Activated CD8-positive, alpha-beta memory T cell treated with anti-CD3 and anti-CD28 coated beads for 24 hours (primary cell): ENCODE measurements at places on chromosomes 2 and 18.

- no peak for DNase-seq
Observed at GRCh38 chr2:192499476-192499875, 304.7 kb upstream of the TMEFF2 start.

DNA sequence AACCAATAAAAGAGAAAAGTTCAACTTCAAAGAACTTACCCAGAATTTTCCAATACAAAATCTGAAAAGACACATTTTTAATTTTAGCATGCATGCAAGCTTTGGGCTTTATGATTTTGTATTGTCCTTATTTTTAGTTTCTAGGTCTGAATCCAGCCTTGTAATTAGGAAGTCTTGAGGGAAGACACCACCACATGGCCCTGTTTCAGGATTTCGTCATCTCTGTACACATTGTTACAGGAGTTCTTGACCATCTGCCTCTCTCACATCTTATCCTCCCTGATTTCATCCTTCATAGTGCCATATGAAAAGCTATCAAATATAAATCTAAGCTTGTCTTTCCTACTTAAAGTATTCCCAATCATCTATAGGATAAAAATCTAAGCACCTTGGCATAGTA is 176.1 kb downstream of the TXNL1 start:
- DNase-seq = no peak

GRCh38 chr2:142467321-142467720 is 336.5 kb upstream of the LRP1B start:
- DNase-seq = no peak

DNA sequence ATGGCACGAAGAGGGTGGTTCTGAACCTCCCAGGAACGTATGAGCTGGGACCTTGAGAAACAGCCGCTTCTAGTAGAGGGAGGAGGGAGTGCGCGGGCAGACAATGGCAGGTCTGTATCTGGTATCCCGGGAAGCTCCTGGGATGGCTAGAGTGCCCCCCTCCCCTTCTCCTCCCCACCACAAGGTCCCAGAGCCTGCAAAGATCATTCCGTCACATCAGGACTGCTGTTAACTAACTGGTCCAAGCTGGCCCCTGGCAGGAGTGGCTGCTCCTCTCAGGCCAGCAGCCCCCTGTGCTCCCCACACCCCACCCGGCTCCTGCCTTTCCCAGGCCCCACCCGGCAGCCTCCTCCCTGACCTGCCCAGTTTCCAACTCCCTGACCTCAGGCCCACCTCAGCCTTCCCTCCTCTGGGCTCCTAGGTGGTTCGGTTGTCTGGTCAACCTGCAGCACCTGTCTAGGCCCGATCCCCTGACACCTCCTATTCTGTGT is 75.0 kb downstream of the TPO start:
- DNase-seq = peak; percentile 47

DNA sequence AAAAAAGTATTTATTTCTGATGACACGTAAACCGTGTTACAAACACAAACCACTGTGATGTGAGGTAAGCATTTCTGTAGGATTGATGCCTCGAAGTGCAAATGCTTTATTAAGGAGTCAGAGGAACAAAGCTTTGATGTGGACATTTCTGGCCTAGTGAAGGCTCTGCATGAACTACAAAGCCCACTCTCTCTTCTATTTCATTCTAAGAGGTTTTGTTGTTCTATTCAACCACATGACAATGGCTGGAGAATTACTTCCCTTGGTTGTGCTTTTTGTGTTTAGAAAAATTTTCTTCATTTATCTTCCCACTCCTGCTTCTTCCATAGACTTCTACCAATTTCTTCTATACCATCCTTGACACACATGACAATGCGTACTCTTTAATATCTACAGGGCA is 125.7 kb upstream of the CCDC195 start:
- no peak for DNase-seq

DNA sequence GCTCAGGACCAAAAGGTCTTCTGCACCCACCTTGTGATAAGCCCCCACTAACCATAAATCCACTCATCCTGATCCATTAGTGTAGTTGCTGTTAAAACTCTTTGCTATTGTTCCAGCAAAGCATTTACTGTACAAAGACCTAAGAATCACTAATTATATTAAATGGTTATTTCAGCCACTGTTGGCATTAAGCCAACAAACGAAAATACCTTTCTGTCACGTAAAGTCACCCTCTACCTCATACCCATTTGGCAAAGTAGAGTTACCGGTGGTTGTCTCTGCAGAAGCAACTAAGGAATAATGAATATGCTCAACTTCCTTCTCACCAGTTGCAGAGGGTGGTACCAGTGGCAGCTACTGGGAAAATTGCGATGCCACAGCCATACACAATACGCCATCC is 224.5 kb downstream of the SP3 start:
- no peak for DNase-seq

DNA sequence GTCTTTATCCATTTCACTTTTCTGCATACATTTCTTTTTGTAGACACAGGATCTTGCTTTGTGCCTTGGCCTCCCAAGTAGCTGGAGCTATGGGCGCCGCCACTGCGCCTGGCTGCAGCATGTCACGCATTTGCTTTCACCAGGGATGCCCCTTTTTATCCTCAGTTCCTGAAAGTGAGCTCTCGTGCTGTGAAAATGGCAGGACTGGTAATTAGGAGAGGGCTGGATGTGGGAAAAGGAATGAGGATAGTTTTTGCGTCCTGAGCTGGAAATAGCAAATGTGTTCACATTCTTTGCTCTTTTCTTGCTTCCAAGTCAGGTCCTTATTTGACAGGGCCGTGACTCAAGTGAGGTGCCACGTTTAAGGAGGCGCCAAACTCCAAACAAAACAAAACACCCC is 104.6 kb downstream of the LDLRAD4 start:
- DNase-seq = no peak

DNA sequence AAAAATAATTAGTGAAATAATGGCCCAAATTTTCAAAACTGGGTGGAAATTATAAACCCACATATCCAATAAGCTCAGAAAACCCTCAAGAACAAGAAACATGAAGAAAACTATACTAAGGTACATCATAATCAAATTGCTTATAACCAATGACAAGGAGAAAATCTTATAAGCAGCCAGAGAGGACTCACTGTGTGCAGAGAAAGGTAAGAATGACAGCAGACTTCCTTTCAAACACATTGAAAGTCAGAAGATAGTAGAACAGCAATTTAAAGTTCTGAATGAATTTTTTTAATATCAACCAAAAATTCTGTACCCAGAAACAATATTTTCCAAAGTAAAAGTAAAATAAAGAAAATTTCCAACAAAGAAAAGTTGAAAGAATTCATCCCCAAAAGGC is 197.7 kb upstream of the RAB12 start:
- no peak for DNase-seq

- peak; percentile 45 for DNase-seq
Observed at GRCh38 chr2:85830645-85831044, 58.1 kb downstream of the ST3GAL5 start.

DNA sequence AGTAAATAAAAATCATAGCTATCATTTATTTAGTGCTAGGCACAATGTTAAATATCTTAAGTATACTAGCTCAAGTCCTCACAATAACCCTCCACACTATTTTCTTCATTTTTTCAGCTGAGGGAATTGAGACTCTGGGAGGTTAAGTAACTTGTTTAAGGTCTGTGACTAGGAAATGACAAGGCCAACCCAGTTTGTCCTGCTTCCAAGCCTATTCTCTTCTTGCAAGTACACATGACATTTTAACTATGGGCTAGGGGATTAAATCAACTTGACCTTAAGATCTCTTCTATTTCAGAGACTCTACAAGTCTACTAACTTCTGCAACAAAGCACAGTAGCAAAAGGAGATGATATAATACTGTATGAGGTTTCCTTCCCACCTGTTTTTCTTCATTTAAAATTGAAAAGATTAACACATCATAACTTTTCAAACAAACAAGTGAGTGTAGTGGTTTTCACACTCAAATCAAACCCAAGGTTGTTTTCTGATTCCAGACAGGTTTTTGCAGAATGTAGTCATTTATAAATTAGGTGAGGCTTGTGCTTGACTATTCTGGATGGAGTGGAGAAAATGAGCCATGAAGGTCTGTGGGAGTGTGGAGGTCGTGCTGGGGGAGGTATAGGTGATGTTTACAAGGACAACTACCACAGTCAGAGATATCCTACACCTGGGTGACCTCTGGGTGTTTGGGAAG is 57.0 kb downstream of the CD28 start:
- DNase-seq = no peak

- no peak for DNase-seq
Observed at GRCh38 chr2:125850541-125850940, 805.4 kb upstream of the GYPC start.

GRCh38 chr2:88331239-88331638 is 121.3 kb downstream of the FOXI3 start:
- no peak for DNase-seq

- no peak for DNase-seq
Observed at GRCh38 chr2:201006704-201007103, 43.2 kb upstream of the ORC2 start.

DNA sequence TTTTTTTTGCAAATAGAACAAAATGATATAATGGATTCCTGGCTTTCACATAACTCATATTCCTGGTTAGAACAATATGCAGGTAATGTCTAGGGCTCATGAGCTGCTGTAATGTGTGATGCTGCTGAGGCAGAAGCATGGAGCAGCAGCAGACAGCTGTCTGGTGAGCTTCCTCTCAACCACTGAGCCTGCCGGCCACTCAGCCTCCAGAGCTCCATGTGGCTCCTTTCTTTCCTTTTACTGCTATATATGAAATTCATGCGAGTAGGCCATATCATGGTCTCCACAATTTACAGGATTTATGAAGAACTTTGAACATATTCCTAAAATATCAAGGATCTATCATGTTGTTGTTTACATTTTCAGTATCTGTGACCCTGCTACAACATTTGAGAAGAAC is 120.9 kb downstream of the MEP1B start:
- DNase-seq = no peak

- DNase-seq = no peak
Observed at GRCh38 chr2:147051814-147052213, 793.0 kb upstream of the ACVR2A start.

DNA sequence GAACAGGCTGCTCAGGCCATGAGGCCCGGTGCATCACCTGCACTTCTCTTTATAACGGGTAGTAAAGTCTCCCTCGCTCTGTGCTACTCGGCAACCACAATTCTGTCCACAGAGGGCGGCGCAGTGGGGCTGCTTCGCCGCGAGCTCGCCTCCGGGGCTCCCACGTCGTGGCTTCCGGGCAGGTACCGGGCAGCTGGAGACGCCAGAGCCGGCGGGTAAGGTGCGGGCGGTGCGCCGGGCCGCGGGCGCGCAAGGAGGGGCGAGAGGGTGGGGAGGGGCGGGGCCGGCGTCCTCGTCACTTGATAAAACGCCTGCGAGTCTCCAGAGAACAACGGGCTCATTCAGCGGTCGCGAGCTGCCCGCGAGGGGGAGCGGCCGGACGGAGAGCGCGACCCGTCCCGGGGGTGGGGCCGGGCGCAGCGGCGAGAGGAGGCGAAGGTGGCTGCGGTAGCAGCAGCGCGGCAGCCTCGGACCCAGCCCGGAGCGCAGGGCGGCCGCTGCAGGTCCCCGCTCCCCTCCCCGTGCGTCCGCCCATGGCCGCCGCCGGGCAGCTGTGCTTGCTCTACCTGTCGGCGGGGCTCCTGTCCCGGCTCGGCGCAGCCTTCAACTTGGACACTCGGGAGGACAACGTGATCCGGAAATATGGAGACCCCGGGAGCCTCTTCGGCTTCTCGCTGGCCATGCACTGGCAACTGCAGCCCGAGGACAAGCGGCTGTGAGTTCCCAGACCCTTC is at the start of gene ITGA6:
ITGA6 (plus strand) TSS at position 331 of the 734 bp plus-strand sequence.
- DNase-seq = peak; percentile 89

GRCh38 chr18:23971666-23972230 is 42.8 kb upstream of the TTC39C start:
- no peak for DNase-seq

GRCh38 chr2:239230318-239231052 is 170.3 kb downstream of the HDAC4 start:
- peak; percentile 59 for DNase-seq

GRCh38 chr2:224931956-224932355 is 110.3 kb downstream of the DOCK10 start:
- no peak for DNase-seq

- DNase-seq = no peak
Observed at GRCh38 chr18:76894566-76895346, 72.4 kb downstream of the ZNF236 start.

- no peak for DNase-seq
Observed at GRCh38 chr2:136013136-136013685, 27.8 kb upstream of the DARS1 start.

DNA sequence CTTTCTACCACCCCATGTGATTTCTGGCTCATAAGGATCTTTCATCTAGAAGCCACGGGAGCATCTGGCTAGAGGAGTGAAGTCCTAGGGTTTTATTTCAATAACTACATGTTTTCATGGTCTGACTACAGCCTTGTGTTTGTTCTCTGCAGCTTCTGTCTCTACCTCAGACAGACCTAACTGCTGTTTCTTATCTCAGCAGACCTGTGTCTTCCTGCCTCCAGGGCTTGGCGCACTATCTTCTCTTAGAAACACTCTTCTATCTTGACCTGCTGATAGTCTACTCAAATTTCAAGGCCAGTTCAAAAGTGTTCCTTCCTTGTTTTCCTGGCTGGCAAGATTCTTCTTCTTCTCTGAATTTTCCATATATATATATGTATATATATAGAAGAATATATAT is 11.0 kb upstream of the TRIB2 start:
- no peak for DNase-seq

GRCh38 chr2:32683520-32684086 is 55.8 kb downstream of the TTC27 start:
- no peak for DNase-seq

DNA sequence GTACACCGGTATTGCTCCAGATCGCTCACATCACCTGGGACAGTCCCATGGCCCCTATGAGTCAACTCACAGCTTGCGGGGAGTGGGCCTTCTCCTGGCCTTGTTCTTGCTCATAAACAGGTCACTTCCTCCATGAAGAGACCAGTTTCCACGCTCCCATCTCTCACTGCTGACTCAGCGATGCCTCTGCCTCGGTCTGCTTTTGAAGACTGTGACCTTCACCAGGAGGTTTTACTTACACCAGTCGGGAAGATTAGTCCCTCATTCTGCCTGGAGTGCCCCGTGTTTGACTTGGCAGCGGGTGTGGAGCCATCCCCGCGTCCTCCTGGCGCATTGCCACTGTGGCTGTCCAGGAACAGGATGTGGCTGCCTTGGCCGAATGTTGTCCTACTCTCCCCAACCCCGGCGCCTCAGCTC is 159.8 kb downstream of the RHBDD1 start:
- DNase-seq = no peak

- no peak for DNase-seq
Observed at GRCh38 chr2:46849721-46850556, 65.7 kb downstream of the MCFD2 start.

GRCh38 chr2:152529420-152530115 is 187.7 kb downstream of the PRPF40A start:
- DNase-seq = no peak

- no peak for DNase-seq
Observed at GRCh38 chr18:59232309-59233016, 12.5 kb downstream of the GRP start.

DNA sequence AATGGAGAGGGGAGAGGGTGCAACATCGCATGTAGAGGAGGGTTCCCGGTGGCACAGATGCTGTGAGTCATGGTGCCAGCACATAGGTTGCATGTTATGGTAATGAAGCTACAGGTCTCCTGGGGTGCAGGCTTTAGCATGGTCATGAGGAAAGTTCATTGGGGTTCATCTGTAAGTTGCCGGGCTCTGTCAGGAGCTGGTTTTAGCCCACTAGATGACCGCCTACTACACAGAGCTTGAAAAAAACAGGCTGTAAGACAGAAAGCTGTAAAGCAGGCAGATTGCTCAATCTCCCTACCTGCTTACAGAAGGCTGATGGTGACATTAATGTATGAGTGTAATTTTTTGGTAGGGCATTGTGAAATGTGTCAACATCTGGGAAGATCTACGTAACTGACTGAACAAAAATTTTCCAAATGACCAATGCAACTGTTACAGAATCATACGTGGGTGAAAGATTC is 23.9 kb downstream of the DYSF start:
- DNase-seq = no peak
